ENCODE measurements at places on chromosomes 4 and X.

DNA sequence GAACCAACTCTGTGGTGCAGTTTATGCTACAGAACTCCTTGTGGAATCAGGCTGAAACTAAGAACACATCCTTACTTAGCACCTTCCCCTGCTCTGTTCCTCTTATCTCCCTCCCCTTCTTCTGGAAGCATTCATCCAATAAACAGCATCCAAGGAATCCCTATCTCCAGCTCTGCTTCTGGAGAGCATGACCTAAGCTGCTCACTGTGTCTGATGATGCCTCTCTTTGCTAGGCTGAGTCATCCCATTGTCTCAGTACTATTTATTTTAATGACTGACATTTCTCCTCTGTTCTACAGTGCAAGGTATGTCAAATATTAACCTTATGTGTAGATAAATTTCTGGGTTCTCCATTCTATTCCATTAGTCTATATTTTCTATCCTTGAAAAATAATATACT is 71.2 kb downstream of the BEND2 start:
- no peak for DNase-seq

- DNase-seq = no peak
Measured at GRCh38 chr4:73721435-73721834, 18.9 kb upstream of the CXCL8 start.

- no peak for DNase-seq
Measured at GRCh38 chr4:147057611-147058190, 112.0 kb upstream of the TTC29 start.

- DNase-seq = peak; percentile 24
Measured at GRCh38 chr4:38759113-38759789, 23.5 kb downstream of the TLR10 start.

GRCh38 chrX:114970806-114971205 is 46.6 kb downstream of the IL13RA2 start:
- no peak for DNase-seq

GRCh38 chr4:9924750-9925149 is 96.5 kb downstream of the SLC2A9 start:
- DNase-seq = no peak

DNA sequence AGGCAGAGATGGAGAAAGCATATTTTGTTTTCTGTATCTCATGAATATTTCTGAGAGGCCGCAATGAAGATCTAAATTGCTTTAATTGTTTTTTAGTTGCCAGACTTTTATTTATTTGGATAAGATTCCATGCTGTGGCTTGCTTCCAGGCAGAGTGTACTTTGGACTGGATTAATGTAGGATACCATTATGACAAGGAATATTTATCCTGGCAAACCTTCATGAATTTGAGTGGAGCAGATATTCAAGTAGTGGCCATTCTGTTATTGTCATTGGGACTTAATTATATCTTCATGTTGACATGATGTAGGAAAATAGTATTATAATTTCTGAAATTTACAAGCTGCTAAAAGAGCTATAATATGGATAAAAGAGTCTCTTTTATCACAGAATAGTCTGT is 182.9 kb downstream of the C4orf33 start:
- no peak for DNase-seq

GRCh38 chr4:10672379-10672778 is 12.2 kb downstream of the CLNK start:
- no peak for DNase-seq

GRCh38 chrX:131795442-131796229 is 227.5 kb upstream of the STK26 start:
- no peak for DNase-seq

GRCh38 chr4:168388890-168389289 is 70.3 kb upstream of the DDX60 start:
- DNase-seq = no peak

DNA sequence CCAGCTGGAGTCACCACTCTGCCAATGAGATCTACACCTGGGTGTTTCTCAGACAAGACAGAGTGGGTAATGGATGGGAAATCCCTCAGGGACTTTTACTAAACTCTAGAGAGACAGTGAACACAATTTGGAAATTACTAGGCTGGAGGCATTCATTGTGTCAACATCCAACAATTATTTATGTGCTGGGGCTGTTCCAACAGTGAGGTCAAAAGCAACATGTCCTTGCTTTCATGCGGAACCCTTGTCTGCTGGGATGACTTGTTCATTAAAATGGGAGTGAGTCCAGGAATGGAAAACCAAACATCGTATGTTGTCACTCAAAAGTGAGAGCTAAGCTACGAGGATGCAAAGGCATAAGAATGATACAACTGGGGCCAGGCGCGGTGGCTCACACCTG is 54.0 kb downstream of the DRD5 start:
- no peak for DNase-seq

DNA sequence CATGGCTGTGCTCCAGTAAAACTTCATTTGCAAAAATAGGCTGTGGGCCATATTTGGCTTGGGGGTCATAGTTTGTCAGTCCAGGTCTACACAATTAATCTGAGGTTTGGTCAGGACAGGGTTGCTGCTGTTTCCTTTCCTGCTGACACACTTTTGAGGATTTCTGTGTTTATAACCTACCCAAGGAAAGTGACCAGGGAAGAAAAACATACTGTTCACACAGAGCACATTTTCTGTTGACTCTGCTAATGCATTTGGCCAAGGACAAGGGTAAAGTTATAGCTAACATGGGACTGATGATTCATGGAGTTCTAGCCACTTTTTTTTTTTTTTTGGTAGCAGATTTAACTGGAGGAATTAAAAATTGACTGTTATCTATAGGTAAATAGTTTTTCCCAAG is 43.9 kb upstream of the GEMIN8 start:
- DNase-seq = no peak

DNA sequence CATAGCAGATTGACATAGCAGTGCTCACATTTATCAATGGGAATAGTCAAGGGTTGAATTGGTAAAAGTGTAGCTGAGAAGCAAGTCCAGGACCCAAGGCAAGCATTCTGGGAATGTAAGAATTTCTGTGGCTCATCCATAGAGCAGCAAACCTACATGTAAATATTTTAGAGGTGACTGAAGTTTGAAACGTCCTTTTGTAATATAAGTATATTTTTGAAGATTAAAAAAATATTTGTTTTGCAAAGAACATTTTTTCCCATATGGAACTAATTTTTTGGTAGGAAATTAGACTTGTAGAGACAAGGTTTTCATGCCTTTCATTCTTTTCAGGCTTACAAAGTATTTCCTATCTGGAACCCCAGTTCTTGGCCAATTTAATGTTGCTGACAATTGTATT is 104.0 kb downstream of the TEX13A start:
- DNase-seq = no peak
